Hepatic stellate cell (primary cell): ENCODE measurements at places on chromosomes 4 and X.

DNA sequence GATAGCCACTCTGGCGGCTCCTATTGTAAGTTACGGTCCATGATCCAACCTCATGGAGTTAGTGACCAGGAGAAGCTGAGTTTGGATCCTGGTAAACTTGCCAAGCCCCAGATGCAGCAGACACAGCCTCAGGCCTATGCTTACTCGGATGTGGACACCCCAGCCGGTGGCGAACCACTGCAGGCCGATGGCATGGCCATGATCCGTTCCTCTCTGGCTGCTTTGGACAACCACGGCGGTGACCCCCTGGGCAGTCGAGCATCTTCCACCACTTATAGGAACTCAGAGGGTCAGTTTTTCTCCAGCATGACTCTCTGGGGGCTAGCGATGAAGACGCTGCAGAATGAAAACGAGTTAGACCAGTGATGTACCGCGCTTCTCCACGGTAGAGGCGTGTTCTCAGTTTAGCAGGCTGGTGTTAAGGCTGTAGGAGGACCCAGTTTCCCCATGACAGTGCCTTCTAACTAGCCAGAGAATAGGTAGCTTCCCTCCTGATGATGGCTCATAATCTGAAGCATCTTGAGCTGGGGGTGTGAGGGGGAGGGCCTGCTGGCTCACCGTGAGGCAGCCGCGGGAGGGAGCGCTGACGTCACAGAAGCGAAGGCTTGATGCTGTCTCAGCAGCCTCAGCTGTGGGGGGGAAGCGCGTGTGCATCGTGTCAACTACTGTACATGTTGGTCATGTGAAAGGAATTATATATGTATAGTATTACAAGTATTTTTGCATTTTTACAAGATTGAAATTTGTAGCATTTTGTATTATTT, 31.1 kb downstream of the ZBTB49 start:
- DNase-seq: no peak

- no peak for DNase-seq
Observed at GRCh38 chr4:181566490-181566889, 676.7 kb upstream of the TENM3 start.

DNA sequence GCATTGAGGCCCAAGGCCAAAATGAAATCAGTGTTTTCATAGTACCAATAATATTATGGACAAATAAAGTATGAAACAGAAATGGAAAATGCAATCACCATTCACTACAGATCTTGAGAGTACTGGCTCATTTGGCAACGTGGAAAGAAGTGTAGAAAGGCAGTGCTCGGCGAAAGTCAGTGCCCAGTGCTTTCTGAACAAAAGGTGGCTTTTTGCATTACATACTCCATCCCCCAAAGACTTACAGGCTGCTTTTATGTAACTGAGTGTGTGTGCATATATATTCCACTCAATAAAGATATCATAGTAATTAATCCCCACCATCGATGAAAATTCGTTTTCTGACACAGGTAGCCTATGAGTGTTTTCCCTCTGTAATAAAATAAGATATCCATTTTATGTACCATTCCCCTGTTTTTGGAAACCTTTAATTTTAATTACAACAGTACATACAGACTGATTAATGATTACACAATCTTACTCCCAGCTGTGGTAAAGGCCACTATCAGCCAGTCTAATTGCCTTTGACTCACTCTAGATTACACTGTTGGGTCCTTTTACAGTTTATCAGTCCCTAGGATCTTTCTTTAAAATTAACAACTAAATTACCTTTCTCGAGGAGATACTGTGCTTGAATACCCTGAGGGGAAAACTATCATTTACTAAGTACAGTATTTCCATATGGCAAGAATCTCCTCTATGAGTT, 65.9 kb downstream of the MAD2L1 start:
- DNase-seq: no peak

DNA sequence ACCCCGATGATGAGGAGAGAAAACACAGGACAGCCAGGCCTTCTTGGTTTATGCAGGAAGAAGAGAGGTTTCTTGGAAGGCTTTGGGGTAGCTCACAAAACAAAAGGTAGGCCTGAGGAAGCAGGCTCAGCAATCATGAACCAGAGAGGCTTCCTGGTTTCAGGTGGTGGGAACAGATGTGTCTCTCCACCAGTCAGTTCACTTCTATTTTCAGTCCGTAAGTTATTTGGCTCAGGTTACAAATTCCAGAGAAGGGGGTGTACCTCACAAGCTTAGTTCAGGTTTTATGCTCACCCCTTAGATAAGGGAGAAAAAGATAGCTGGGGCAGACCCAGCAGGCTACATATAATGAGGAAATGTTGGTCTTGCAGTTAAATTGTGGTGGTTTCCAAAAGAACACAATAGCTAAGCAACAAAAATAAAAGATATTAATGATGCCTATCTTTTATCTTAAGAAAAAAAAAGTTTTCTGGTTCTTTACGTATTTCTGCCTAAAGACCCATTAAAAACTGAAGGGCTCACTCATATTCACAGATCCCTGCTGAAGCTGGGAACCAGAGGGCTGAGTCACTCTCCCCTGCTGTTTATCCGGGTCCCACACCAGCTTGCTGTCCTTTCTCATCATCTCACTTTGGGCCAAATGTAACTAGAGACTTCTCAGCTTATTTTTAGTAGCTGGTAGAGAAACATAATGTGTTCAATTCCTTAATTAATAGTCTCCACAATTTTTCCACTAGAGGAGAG, 177.0 kb downstream of the CAMK2D start:
- DNase-seq: no peak

DNA sequence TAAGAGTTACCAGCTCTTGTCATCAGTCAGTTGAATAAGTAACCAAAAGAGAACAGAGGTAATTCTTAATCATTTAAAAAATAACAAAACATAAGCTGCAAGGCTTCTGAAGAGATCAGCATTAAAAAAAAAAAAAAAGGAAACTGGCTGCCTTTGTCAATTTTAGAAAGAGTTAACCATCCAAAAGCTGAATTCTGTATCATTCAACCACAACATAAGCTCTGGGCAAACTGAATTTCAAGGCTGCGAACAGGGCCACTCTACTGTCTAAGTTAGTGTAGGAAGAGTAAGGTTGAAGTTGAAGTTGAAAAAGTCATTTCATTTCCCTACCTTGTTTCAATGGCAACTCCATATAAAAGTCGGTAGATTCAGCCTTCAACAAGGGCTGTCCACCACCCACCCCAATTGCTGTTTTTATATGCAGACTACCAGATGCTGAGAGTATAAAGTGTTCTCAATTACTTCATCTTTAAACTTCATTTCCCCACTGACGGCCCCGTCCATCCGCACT, 1.1 kb upstream of the LIN54 start:
- DNase-seq: no peak

DNA sequence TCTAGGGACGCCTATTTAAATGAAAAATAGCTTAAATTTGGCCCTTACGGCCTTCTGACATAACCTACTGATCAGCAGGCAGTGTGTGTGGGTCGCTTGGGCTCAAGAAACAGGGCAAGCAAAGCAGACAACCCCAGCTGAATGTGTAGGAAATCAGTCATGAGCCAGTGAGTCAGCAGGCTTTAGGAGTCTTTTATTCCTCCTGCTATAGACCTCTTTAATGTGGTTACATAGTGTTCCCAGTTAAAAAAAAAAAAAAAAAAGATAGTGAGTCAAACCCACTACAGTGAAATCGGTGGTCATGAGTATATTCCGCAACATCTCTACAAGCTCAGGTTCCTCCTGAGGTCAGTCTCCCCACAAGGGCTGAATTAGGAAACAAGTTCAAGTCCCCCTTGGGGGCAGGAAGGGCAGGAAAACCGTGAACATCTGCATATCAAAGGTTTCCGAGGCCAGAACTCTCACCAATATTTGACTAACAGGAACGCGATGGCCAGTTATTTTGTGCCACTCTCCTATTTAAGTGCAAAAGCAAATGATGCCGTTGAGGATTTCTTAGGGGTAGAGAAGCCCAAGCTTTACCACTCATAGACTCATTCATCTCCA, 32.7 kb downstream of the ACSL1 start:
- peak; percentile 67 for DNase-seq

GRCh38 chrX:12877386-12877785, 10.5 kb downstream of the TLR7 start:
- DNase-seq: no peak

GRCh38 chrX:147908106-147908505, 3.6 kb upstream of the FMR1 start:
- no peak for DNase-seq

- no peak for DNase-seq
Observed at GRCh38 chrX:2314831-2315365, 185.9 kb downstream of the DHRSX start.

DNA sequence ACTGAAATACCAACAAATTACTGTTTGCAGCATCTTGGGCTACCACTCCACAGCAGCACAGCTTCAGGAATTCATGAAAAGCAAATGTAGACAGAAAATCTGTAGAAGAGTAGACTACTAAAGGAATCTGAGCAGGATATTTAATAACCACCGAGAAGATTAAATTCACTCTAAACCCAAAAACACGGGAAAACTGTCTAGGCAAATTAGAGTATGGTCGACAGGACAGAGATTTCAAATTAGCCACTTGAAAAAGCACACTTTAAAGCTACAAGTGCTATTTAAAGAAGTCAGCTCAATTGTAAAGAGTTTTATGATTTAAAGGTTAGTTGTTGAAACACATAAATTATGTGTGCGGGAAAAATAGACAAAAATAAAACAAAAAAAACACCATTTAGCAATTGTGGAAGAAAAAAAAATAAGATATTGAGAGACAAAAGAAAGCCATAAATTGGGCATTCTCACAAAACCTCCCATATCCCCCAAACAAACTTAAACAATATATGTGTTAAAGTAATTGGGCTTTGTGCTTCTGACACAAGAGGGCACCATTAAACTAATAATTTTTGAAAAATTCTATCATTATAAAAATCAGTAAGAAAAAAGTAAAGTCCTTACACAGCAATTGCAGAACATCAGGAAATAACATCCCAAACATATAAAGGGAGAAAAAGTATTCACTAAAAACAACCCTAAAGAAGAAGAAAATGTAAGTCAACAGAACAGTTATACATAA, 880.8 kb downstream of the TECRL start:
- DNase-seq: no peak

GRCh38 chr4:85127653-85128052, 161.2 kb upstream of the WDFY3 start:
- DNase-seq: peak; percentile 24

- peak; percentile 9 for DNase-seq
Observed at GRCh38 chr4:31370866-31371465, 650.8 kb downstream of the PCDH7 start.

GRCh38 chr4:169800541-169800940, 42.8 kb upstream of the HPF1 start:
- no peak for DNase-seq

DNA sequence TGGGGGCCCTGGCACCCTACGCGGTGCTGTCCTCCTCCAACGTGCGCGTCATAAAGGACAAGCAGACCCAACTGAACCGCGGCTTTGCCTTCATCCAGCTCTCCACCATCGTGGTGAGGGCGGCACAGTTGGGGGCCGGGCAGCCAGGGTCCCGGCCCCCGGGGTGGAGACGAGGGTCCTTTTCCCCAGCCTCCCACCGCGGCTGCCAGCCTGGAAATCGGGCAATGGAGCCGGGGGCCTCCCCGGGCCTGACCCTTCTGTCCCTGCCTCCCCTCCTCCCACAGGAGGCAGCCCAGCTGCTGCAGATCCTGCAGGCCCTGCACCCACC, 13.7 kb upstream of the UBA1 start:
- no peak for DNase-seq

- no peak for DNase-seq
Observed at GRCh38 chr4:168361365-168362024, 42.9 kb upstream of the DDX60 start.

GRCh38 chrX:134173541-134174272, 63.3 kb upstream of the CCDC160 start:
- DNase-seq: no peak

DNA sequence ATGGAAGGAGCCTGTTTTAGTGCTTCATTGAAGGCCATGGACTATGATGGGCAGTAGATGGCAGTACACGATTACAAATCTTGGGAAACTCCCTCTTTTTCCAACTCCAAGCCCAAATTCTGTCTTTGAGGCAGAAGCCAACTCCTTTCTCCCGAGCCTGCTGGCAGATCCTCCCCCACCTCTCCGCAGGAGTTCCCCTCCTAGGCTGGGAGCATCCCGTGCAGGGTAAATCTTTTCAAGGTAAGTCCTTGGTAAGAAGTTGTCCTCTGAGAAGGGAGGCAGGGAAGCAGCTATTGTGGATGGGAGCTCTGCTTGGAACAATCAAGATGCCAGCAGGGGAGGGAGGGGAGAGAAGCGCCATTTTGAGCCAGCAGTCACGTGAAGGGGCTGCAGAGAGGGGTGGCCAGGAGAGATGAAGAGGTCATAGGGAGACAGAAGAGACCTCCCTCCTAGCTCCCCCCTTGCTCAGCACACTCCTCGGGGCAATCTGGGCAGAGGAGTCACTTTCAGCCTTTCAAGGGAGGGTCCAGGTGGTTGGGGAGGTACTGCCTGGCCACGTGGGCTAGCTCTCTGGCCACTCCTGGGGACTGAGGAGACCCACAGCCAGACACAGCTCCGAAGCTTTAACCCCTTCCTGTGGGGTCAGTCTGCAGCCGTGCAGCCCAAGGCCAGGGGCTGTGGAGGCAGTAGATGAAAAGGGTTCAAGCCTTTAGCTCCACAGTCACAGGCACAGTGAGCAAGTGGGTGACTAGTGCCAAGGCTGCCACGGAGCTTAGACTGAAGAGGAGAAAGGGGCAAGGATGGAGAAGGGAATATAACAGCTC, 9.6 kb downstream of the CC2D2A start:
- peak; percentile 58 for DNase-seq

DNA sequence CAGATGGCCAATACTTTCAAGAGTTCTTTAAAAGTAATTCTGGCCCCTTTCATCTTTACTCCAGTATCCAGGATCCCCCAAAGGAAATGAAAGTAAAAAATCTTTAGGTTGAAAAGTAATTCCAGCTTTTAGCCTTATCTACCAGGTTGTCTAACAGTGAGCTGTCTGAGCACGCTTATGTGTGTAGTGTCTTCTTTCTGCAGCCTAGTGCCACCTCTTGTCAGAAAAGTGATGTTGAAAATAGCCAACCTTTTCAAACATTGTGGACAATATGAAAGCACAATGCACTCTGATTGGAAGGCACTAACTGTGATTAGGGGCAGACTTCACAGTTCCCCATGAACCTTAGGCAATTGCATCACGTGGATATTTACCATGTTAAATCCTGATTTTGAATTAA, 92.1 kb downstream of the RELL1 start:
- no peak for DNase-seq

GRCh38 chr4:29711226-29711625, 1008.9 kb upstream of the PCDH7 start:
- DNase-seq: no peak

GRCh38 chrX:123181233-123181914, 2.7 kb upstream of the GRIA3 start:
- no peak for DNase-seq

DNA sequence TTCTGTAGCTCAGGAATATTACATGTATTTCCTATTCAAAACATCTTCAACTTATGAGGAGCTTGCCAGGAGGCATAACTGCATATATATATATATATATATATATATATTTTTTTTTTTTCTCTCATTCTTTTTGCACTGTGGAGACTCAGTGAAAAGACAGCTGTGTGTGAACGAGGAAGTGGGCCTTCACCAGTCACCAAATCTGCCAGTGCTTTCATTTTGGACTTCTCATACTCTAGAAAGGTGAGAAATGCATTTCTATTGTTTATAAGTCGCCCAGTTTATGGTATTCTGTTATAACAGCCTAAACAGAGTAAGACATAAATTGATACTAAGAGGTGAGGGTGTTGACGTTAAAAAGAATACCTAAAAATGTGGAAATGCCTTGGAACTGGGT, 710.6 kb downstream of the TRAM1L1 start:
- no peak for DNase-seq

GRCh38 chrX:46903458-46904242, 8.6 kb upstream of the JADE3 start:
- DNase-seq: peak; percentile 72

GRCh38 chrX:46572340-46572936, 1.1 kb upstream of the CHST7 start:
- DNase-seq: no peak
